Fibroblast of lung (primary cell): ENCODE measurements at places on chromosomes 16 and 17. TPM values are rescaled to one million over a fixed set of nuclear protein-coding genes. Genes with fewer than 3 reads are reported as not detected.
A peak's percentile ranks its signal among the peaks of the same experiment; 100 is the strongest.

The PERCC1 gene
- total RNA-seq, result not detected in 2 replicates

DNA sequence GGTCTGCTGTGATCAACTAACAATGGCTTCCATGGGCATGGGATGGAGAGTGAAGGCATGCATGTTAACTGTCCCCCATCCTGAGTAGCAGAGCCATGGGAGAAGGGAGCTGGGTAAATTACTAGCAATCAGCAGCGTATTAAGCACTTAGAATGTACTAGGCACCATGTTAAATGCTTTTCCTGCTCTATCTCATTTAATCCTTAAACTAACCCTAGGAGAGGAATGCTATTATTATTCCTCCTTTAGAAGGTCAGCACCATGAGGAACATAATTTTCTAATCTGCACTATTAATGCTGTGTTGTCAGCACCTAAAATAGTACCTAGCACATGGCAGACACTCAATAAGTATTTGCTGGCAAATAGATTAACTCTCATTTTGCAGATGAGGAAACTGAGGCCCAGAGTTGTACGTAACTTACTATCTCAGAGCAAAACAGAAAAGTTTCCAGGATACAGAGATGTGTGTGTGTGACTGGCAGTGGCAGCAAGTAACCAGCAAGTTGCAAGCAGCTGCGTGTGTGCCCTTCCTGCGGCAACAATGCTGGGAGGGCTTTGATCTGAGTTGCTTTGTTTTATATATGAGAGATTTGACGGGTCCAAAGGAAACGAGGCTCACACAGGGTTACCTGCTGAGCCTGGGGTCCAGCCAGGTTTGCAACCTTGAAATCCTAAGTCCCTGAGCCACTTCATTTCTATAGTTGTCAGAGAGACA is 6.5 kb upstream of the KLHL36 start:
- DNase-seq, result no peak

GRCh38 chr17:74528491-74529199 is 2.6 kb downstream of the CD300LB start:
- DNase-seq, result no peak

GRCh38 chr17:30000001-30000754 is 58.7 kb downstream of the EFCAB5 start:
- peak; percentile 20 for DNase-seq

DNA sequence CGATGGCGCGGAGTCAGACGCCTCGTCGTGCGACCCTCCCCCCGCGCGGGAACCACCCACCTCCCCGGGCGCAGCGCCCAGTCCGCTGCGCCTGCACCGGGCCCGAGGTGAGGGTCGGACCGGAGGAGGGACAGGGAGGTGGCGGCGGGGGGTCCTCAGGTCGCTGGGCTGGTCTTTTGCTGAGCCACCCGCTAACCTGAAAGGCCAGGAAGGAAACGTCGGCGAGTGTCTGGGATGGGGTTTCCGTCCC is 4.9 kb downstream of the TBX2 start:
- no peak for DNase-seq

GRCh38 chr16:8718851-8719680 is 44.6 kb downstream of the ABAT start:
- no peak for DNase-seq
